ENCODE measurements at places on chromosomes 4 and X. TPM values are rescaled to one million over a fixed set of nuclear protein-coding genes. Genes with fewer than 3 reads are reported as not detected.

The EFHC2 gene
- polyA plus RNA-seq = 6.3 TPM

The GABRQ gene
- not detected for polyA plus RNA-seq

The TRIM61 gene
- polyA plus RNA-seq = 1.1 TPM

The UGT2B17 gene
- polyA plus RNA-seq = not detected

The LUZP4 gene
- not detected for polyA plus RNA-seq

The VCX3B gene
- not detected for polyA plus RNA-seq

The RS1 gene
- polyA plus RNA-seq = not detected

The USP51 gene
- polyA plus RNA-seq = 0.11 TPM

The INTU gene
- polyA plus RNA-seq = 0.37 TPM

The ALAS2 gene
- polyA plus RNA-seq = not detected

The DMP1 gene
- polyA plus RNA-seq = not detected

The SNX25 gene
- polyA plus RNA-seq = 3.5 TPM

The DOK7 gene
- 0.10 TPM for polyA plus RNA-seq

The BST1 gene
- not detected for polyA plus RNA-seq

The DKK2 gene
- not detected for polyA plus RNA-seq

The GABRG1 gene
- polyA plus RNA-seq = not detected

The ITGB1BP2 gene
- not detected for polyA plus RNA-seq

The BMP3 gene
- polyA plus RNA-seq = not detected

The GAGE12H gene
- polyA plus RNA-seq = not detected

The SPIN2A gene
- polyA plus RNA-seq = 0.09 TPM

The GLOD5 gene
- not detected for polyA plus RNA-seq

The ARSJ gene
- polyA plus RNA-seq = not detected

The SLC38A5 gene
- 34.0 TPM for polyA plus RNA-seq

The FDCSP gene
- not detected for polyA plus RNA-seq
